ENCODE measurements at places on chromosomes 2 and 18.

GRCh38 chr18:39702888-39703287 lies 2137.3 kb upstream of the CELF4 start:
- DNase-seq: no peak

DNA sequence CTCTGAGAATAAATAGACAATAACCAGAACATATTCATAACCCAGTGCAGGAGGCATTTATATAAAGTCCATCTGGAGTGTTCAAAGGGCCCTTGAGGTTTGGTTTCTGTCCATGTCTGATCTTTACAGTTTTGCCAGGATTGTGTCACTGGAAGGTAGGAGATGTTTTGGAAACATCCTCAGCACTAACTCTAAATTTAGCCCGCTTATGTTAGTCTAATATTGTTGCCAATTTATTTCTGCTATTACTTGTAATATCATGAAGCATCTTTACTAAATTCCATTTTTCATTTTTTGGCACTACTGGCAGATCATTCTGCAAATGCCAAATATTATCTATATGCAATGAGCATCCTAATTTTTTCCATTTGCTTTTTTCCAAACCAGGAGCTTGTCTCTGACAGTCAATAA lies 22.4 kb upstream of the REV1 start:
- DNase-seq: no peak

DNA sequence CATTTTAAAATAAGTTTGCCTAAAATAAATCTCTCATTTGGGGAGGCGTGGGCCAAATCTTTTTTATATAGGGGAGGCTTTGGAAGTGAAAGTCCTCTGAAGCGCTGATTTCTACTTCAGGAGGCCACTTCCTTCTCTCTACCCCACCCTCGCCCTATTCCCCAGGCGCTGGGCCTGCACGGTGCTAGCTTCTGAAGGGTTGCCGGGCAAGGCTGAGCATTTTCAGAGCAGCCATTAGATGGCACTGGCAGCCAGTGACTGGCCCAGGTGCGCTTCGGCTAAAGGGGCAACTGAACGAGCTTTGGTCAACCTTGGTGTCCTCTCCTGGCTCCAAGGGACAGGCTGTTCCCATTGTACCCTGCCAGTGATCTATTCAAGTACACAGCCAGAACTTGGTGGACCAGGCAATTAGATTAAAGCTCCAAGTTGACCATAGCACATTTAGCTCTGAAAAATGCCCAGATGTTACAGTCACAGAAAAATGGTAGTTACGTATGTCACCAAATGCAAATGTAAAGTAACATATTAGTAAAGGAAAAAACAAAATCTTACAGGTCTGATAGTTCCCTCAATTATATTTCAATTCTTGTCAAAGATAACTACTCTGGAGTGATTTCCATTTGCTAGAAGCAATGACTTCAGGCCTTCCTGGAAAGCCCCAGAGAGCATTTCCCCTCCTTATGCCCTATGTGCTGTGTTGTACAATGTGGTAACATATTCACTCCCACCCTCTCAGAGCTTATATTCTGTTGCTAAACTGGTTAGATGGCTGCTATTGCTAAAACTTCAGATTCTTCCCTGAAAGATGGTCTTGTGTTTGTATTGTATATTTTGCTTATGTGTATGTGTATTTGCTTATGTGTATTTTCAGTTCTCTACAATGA lies 2.1 kb downstream of the POMC start:
- no peak for DNase-seq

- peak; percentile 15 for DNase-seq
Observed at GRCh38 chr2:32358111-32358482, 1.3 kb downstream of the BIRC6 start.
